Stimulated activated naive CD4-positive, alpha-beta T cell treated with Interleukin-2 at 50 U/mL for 16 hours (primary cell): ENCODE measurements at places on chromosomes 6 and 20.

DNA sequence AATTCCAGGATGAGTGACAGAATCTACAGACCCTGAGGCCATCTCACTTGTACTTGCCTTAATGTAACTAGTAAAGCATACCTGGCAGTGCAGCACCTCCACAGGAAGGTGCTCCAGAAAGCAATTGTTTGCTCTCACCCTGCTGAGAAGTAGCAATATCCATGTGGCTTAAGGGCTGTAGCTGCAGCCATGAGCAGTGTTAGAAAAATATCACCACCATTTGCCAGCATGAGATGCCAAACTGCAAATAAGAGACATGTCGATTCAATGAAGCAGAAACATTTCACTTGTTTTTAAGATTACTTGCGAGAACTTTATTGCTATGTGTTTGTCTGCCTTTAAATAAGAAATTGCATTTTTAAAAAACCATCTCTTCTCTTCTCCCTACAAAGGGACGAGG is 151.5 kb downstream of the PRL start:
- DNase-seq: no peak

DNA sequence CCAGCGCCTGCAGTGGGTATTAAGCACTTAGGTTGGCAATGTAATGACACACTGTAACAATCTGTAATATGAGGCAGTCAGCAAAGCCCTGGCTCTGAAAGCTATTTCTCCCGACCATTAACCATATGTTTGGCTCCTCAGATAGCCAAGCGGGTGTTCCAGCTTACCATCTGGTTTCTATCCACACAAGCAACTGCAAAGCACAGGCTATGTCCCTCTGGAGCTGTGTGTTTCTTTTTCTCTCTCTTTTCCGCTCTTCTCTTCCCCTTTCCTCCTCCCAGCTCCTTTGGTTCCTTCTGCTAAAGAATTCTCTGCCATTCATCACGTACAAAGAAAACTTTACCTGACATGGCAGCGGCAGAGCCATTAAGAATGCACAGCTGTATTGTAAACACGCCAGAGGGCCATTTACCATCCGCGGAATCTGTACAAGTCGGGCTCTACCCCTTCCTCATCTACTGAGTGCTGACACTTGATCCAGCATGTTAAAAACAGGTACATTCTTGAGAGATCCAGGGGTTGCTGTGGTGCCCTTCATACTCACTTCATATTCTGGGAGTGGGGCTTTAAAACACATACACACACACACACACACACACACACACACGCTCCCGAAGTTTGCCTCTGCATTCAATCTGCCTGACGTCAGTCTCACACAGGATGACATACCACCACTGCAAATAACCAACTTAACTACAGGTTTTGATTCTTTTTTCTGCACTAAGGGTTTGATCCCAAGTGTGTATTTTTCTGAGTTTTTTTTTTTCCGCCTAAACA is 77.2 kb downstream of the BACH2 start:
- no peak for DNase-seq

DNA sequence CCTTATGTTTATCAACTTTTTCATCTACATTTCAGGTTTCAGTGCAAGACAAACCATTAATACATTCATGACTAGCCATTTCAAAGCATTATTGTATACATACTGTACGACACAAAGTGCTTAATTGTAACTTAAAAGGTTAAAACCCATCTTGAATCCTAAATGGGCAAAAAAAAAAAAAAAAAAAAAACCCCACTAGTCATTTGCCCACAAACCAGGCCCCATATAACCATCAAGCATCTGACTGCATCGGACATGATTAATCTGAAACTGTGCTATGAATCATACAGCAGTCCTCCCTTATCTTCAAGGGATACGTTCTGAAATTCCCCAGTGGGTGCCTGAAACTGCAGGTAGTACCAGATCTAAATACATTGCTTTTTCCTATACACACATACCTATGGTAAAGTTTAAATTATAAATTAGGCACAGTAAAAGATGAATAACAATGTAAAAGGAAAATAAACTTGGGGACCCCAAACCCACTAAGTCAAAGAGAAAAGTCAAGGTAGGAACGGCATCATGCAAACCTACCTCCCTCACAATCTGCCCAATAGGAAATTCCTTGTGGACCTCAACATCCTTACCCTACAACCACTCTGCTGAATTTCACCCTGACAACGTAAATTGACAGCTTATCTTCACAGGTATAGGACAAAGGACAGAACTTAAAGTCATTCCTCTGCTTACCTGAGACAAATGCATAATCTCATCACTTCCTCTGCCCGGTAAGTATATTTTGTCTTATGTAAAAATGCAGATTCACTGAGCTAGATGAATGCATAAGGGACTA is 14.3 kb downstream of the B4GALT5 start:
- DNase-seq: peak; percentile 25

GRCh38 chr20:49700411-49701185 is 13.1 kb downstream of the B4GALT5 start:
- DNase-seq: no peak

DNA sequence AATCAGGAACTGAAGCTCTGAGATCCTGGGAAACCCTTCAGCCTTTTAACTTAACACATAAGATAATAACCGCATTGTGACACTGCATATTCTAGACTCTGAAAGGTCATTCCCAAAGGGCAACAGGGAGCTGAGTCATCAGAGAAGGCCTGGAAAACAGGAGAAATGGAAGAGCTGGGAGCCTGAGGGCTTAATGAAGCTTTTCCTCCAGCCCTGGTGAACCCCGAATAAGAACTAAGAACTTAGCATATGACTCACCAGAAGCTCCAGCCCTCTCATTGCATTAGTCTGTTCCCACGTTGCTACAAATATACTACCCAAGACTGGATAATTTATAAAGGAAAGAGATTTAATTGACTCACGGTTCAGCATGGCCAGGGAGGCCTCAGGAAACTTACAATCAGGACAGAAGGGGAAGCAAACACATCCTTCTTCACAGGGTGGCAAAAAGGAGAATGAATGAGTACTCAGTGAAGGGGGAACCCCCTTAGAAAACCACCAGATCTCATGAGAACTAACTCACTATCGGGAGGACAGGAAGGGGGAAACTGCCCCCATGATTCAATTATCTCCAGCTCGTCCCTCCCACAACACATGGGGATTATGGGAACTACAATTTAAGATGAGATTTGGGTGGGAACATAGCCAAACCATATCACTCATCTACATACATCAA is 648.5 kb downstream of the TFAP2A start:
- no peak for DNase-seq

DNA sequence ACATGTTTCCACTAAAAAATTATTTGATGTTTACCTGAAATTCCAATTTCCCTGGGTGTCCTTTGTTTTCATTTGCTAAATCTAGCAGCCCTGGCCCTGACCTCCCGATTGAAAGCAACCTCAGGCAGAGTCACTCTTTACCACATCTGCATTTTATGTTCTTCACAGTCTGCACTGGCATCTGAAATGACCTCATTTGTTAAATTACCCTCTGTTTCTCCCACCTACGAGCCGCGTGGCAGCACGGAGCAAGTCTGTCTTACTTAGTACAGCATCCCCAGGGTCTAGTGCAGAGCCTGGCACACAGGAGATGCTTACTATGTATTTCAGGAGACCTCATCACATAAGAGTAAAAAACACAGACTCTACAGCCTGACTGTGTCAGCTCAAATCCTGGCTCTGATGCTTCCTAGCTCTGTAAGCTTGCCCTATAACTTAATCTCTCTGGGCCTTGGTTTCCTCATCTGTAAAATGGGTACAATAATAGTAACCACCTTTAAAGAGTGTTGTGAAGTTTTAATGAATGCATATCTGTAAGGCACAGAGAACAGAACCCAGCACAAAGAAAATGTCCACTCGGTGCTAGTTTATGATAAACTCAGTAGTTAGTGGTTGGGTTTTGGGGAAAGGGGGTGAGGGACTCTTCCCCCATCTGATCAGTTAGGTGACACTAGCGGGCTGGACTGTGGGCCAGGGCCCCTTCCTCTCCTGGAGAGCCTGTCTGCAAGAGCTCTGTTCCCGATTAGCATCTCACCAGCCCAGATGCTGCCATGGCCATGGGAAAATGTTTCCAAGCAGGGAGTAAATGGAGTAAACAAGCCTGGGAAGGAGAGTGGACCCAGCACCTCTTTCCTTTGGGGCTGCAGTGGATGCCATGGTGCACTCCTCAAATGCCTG is 88.2 kb downstream of the PREX1 start:
- DNase-seq: peak; percentile 60

DNA sequence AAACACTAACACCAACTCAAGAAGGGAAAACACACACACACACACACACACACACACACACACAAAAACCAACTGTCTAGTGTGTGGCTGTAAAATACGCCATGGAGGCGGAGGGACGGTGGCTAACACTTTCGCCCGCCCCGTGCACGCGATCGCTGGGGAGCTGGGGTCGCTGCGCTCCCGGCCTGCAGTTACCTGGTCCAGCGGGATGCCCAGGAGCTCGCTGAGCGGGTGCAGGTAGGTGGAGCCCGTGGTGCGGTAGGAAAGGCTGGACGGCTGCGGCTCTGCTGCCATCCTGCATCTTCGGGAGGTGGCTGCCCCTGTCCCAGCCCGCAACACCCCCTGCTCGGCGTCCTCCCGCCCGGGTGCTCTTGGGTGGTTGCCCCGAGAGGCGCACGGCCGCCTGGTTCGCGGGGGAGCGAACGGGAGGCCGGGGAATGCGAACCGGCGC is 303 bp downstream of the MBOAT1 start:
- DNase-seq: peak; percentile 31

GRCh38 chr6:53284901-53285300 is 63.8 kb downstream of the ELOVL5 start:
- DNase-seq: no peak

GRCh38 chr6:156735751-156736150 is 41.4 kb upstream of the ARID1B start:
- DNase-seq: no peak

GRCh38 chr6:11025130-11025529 is 19.0 kb downstream of the ELOVL2 start:
- DNase-seq: no peak

GRCh38 chr6:109265530-109265929 is 116.7 kb downstream of the CD164 start:
- DNase-seq: no peak

GRCh38 chr6:1962201-1962600 is 283.2 kb downstream of the GMDS start:
- no peak for DNase-seq

- no peak for DNase-seq
Measured at GRCh38 chr20:4056880-4057279, 41.5 kb upstream of the RNF24 start.

DNA sequence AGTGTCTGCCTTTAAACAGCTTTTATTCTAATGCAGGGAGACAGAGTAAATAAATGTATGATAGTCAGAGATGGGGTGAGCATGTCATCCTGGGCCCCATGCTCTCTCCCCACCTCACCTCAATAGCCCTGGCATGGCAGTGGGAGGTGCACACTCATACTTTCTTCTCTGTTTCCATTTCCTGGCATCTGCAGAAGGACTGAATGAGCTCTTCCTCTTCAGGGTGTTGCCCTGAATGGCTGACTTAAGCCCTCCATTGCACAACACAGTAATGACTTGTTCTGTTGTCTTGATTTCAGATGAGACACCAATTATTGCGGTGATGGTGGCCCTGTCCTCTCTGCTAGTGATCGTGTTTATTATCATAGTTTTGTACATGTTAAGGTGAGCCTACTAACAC is 57.0 kb upstream of the GNRH2 start:
- peak; percentile 48 for DNase-seq

- DNase-seq: no peak
Measured at GRCh38 chr6:11615214-11615602, 77.7 kb downstream of the TMEM170B start.

DNA sequence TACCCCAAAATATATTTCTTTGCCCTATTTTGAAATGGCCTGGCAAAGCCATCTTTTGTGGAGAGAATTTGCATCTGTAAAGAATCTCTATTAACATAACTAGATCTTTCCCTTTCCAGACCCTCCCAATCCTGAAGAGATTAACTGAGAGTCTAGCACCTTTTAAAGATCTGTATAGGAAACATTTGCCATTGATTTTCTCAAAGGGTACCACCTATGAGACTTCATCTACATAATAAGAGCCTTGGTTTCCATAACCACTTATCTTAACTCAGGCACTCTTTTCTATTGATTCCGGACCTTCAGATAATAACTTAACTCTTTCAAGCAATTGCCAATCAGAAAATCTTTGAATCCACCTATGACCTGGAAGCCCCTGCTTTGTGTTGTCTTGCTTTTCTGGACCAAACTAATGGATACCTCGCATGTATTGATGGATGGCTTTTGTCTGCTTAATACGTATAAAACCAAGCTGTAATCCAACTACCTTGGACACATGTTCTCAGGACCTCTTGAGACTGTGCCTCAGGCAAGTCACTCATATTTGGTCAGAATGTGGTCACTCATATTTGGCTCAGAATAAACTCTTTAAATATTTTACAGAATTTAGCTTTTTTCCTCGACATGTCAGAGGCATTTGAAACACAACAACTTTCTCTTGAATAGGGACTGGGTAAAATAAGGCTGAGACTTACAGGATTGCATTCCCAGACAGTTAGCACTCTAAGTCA is 31.4 kb downstream of the SLC22A2 start:
- DNase-seq: no peak

DNA sequence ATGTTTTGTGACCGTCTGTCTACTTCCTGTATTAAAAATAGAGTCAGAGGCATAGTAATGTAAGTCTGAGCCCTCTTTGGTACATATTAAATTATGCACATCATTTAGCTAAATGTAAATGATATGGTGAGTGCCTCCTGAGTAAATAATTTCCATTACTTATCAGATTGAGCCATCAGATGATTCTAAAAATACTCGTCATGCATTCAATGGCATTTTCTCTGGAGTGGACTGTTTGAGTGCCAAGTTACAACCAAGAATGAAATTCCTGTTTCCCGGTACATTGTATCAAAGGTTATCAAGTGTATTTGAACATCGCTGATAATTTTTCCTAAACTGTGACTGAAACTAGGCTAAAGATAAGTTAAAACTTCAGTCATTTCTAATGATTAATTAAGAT is 81.0 kb downstream of the AKAP7 start:
- DNase-seq: no peak

- no peak for DNase-seq
Measured at GRCh38 chr6:137426007-137426689, 68.0 kb downstream of the OLIG3 start.

- no peak for DNase-seq
Measured at GRCh38 chr6:80636689-80637088, 530.2 kb downstream of the BCKDHB start.

GRCh38 chr6:136524936-136525413 is 25.2 kb downstream of the MAP7 start:
- no peak for DNase-seq

- peak; percentile 58 for DNase-seq
Measured at GRCh38 chr6:1554476-1555310, 55.0 kb upstream of the FOXC1 start.

DNA sequence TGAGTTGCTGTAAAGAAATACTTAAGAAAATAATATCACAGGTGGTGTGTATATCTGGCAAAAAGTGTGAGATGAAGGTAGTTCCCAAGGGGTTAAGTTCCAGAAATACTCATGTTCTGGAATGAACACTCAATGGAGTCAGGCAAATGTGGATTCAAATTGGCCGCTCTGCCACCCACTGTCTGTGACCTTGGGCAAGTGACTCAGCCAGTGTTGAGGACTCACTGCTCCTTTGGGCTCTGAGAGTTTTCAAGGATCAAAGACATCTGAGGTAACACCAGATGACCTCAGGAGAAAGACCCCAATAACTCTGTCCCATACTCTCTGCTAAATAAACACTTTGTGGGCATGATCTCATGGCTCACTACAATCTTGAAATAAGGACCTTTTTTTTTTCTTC is 59.2 kb upstream of the EYA2 start:
- no peak for DNase-seq
